ENCODE measurements at places on chromosomes 2 and 18.

DNA sequence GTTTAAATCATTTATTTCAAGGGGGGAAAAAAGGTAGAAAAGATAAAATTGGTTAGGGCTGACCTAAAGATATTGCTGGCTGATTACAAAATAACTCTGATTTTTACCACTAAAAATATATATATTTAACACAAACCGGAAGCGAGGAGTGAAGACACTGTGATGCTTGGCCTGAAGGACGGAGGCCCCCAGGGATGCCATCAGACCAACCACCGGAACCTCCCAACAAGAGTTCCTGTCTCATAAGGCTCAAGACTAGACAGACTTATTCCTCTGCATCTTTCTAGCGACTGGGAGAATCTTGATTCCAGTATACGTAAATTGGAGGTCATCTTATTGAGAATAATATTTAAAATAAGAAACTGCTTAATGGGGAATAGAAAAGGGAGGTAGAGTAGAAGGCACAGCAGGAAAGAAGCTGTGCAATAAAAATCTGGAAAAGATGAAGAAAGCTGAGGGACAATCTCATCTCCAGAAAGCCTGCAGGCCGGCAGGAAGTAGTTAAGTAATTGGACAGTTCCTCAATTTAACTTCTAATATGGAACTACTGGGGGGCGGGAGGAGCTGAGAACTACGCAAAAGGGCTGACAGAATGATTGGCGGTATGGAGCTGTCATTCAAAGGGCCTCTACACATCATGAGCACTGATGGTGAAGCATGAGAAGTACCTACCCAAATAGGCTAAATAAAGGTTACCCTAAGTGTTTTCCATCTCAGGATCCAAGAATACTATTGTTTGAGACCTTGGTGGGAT is 91.1 kb downstream of the DTNB start:
- no peak for DNase-seq

DNA sequence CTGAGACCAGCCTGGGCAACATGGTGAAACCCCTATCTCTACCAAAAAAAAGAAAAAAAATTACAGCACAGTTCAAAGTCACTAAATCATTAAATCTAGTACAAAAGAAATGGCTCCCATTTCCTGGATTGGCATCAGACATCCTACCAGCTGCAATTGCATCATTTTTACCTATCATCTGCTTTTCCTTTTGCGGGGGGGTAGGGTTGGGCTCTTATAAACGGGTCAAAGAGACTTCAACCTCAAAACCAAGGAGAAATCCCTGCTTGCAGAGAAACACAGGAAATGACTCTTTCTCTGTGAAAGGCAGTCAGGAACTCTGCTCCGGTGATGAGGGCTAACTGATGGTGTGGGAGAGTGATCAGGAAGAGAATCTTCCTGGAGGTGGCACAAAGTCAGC is 45.3 kb upstream of the RFX8 start:
- no peak for DNase-seq

GRCh38 chr2:215825707-215826106 is 187.6 kb downstream of the MREG start:
- DNase-seq = no peak

DNA sequence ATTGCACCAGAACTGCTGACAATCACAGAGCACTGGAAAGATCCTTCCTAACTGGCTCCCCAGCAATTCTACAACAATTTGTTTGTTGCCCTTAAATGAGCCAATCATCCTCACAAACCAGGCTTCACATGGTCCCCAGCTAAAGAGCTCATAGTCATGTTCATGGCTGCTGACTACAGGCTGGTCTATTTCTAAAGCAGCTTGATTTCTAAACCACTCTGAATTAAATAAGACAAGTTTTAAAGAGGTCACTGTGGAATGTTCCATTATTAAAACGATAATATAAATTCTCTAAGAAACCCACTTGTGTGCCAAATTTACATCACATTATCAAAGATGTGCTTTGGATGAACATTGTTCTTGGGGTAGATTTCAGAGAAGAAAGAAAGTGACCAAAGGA is 110.7 kb downstream of the COPS8 start:
- DNase-seq = no peak

GRCh38 chr2:7191932-7192331 is 274.7 kb downstream of the RNF144A start:
- no peak for DNase-seq

GRCh38 chr18:58195278-58195765 is 151.3 kb downstream of the NEDD4L start:
- no peak for DNase-seq

- no peak for DNase-seq
Observed at GRCh38 chr18:48417985-48418384, 8.8 kb upstream of the ZBTB7C start.

DNA sequence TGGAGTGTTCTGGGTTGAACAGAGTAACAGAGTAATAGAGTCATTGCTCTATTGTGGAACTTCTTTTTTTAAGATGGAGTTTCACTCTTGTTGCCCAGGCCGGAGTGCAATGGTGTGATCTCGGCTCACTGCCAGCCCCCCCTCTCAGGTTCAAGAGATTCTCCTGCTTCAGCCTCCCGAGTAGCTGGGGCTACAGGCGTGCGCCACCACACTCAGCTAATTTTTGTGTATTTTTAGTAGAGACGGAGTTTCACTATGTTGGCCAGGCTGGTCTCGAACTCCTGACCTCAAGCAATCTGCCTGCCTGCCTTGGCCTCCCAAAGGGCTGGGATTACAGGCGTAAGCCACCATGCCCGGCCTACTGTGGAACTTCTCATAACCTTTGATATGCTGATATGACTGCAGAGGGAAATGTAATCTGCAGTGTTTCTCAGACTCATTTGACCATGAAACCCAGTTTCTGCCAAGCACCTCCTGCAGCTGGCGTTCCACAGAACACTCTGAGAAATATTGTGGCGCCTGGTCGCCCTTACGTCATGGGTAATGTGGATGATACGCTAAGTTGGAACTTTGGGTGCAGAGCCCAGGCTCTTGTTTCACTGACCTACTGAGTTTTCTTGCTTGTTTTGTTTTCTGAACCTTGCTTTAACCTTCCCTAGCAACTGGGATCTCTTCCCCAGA is 213.8 kb downstream of the BCL2 start:
- DNase-seq = no peak

Measured in stimulated activated CD8-positive, alpha-beta memory T cell treated with anti-CD3 and anti-CD28 coated beads, Interleukin-12 subunit alpha, Interleukin-12 subunit beta, amount 100 ng/mL, for 1 hour (primary cell).